Naive B cell (primary cell): ENCODE measurements at places on chromosomes 3 and 15. TPM values are rescaled to one million over a fixed set of nuclear protein-coding genes. Genes with fewer than 3 reads are reported as not detected.

The CRYGS gene
- not detected for polyA plus RNA-seq

- DNase-seq = no peak
Measured at GRCh38 chr3:146834917-146835316, 229.8 kb upstream of the PLSCR5 start.

- DNase-seq = no peak
Measured at GRCh38 chr3:63585927-63586326, 66.5 kb upstream of the SNTN start.

GRCh38 chr3:107265526-107265925, 111.7 kb upstream of the CCDC54 start:
- DNase-seq = no peak

DNA sequence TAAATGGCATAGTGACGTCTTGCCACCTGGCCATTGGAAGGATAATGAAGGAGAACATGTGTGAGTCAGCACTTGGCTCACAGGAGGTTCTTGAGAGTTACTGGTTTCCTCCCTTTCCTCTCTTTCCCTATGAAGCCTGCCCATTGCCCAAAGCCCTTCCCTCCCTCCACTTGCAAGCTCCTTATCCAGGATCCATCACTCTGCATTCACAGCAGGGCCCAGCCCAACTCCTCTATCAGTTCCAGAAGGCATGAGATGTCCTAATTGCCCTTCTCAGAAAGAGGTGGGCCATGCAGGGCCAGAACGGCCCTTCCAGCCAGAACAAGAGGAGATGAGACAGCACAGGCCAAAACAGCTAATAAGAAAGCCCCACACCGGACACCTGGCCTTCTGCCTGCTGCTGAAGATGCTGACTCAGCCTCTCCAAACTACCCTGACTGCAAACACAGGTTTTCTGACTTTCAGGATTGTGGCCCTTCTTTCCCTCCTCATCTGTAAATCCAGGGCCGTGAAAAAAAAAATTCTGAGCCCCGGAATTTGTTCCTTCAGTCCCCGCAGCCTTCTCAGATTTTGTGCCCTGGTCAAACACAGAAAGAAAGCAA, 29.7 kb downstream of the HAPLN3 start:
- DNase-seq = no peak

The CAV3 gene
- not detected for polyA plus RNA-seq

DNA sequence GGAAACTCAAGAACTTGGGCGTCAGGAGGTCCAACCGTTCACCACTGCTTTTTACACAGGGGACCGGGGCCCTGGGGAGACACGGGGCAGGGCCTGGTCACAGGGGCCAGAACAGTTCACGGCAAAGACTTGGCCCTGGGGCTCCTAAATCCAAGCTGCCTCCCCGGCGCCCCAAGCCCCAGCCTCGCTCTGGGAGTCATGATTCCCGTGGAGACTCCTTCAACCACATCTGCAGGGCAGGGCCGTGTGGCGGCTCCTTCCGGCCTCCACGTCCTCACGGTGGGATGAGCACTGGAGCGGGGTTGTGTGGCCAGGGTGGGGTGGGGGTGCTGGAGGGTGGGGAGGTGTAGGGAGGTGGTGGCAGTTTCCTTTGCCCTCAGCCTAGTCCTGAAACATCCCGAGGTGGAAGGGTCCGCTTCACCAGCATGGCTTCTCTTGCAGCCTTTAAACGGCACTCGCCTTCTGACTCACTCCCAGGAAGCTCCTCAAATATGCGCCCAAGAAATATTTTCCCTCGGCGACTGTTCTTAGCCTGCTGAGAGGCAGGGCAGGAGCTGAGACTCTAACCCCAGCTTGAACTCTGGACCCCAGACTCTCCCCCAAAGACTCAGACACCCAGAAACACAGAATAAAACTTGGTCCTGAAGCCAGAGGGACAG, 1.8 kb downstream of the MUC4 start:
- DNase-seq = no peak

DNA sequence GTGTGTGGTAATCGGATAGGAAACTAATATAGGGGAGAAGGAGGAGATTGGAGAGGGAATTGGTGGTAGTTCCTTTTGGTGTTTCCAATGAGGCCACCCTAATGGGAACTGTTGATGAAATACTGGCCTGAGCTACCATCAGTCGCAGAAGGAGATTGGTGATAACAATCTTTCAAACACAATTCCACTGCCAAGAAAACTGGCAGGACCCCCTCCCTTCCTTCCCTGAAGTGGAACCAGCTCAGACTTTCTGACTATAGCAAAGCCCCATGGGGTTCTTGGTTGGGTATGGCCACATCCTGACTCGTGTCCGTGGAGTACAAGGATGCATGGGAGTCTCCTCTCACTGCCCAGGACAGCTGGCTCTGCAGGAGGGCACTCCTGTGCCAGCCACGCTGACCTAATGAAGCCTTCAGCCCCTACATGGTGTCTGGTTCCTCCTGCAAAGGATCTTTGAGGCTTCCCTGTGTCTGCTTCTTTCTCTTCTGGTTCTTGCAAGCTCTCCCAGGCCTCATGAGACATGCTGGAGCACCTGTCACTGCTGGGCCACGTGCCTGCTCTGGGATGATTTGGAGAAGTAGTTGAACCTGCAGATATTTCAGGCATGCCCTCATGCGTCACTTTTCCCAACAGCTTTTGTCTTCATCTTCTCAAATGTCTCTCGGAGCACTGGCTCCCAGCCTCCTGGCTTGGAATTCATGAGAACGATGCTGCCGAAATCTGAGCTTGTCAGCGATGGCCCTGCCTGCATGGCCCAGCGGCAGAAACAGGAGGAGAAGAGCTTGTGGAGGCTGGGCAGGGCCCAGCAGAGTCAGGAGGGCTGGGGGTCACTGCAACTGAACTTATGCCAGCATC, 90.0 kb upstream of the ADPGK start:
- DNase-seq = no peak

The SLC22A14 gene
- not detected for polyA plus RNA-seq

The IGSF10 gene
- polyA plus RNA-seq = not detected

DNA sequence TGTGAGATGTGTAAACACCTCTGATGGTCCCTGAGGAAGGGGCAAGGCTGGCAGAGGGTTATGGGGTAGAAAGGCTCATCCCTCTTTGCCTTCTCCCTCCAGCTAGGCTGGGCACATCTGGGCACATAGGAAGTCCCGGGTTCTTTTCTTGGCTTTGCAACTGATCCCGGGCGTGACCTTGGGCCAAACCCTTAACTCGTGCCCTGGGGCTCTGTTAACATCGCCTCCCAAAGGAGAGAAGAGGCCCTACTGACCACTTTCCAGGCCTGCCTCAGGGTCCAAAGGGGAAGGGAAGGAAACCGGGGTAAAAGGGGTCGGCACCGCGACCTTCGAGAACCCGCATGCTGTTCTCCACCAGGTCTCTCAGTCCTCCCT, 549 bp downstream of the C3orf18 start:
- DNase-seq = no peak

DNA sequence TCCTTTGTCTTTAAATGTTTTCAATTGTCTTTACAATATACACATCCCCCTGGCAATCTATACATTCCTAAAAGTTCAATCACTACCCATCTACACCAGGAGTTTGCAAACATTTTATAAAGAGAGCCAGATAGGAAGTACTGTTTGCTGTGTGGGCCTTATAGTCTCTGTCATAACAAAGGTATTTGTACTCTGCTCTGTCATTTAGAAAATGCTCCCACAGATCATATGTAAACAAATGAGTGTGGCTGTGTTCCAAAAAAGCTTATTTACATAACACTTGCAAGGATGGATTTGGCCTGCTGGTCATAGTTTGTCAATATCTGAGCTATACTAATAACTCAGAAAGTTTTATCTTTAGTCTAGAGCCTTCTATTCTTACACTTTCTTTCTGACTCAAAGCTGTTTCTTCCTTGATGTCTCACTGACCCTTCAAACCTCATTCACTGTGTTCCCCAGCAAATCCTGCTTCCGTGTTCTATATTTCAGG, 511.9 kb downstream of the GBE1 start:
- DNase-seq = no peak

DNA sequence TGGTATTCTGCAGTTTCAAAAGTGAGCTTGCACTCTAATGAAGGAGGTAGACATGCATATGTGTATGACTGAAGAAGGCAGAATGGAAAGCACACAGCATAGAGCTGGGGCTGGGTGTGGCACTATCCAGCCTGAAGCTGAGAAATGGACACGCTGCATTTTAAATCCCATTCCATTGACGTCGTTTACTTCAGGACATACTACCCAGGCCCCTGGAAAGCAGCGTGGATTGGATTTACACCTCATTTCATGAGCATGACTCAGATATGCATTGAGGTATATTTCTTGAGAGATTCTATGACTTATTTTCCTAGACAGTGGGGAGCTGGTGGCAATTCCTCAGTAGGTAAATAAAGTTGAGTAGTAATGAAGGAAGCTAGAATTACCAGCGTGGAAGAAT, 101.4 kb downstream of the ABI3BP start:
- DNase-seq = no peak

DNA sequence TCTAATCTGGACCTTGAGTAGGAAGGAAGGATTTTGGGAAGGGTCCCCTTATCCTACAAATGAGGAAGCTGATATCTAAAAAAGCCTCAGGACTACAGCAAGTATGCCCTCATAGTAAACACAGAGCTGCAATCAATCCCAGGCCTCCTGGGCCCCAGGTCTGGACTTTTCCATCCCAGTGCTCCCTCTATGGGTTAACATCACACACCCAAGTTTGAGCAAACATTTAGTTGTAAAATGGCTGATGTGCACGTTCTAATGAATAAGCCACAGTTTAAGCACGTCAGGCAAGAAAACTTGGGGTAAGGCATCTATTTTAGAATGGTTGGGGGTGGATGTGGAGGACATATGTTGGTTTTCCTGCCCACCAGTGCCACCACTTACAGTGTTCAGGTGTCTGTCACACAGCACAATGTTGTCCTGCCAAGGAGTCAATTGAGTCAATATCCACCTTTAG, 44.3 kb upstream of the UBE2E1 start:
- no peak for DNase-seq

- DNase-seq = no peak
Measured at GRCh38 chr15:96549136-96549535, 218.6 kb downstream of the NR2F2 start.

DNA sequence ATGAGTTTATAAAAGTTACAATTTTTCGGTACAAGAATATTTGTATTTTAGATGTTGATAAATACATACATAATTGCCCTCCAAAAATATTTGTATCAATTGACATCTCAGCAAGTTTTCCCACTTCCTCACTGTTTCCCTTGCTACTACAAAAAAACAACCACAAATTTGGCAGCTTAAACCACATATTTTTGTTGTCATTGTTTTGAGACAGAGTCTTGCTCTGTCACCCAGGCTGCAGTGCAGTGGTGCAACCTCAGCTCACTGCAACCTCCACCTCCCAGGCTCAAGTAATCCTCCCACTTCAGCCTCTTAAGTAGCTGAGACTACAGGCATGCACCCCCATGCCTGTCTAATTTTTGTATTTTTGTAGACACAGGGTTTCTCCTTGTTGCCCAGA, 162.8 kb upstream of the RARB start:
- DNase-seq = no peak

GRCh38 chr3:174208161-174208560, 651.0 kb upstream of the NAALADL2 start:
- DNase-seq = no peak

The IL17RB gene
- polyA plus RNA-seq = 0.27 TPM

DNA sequence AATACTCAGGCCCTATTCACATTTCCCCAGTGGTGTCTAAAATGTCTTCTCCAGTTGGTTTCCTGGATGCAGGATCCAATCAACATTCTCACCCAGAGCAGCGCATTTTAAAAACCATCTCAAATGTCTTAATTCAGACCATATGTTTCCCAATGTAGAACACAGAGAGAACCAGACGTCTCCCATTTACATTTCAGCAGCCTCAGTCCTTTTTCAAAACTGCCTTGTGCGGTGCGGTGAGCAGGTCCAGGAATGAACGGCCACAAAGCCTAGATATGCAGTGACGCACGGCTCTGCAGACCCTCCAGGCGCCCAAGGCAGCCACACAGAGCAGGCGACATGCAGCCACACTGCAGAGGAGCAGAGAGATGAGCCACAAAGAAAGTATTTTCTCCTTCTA, 66.1 kb upstream of the MEX3B start:
- DNase-seq = no peak
